ENCODE measurements at places on chromosomes 3 and 15.

DNA sequence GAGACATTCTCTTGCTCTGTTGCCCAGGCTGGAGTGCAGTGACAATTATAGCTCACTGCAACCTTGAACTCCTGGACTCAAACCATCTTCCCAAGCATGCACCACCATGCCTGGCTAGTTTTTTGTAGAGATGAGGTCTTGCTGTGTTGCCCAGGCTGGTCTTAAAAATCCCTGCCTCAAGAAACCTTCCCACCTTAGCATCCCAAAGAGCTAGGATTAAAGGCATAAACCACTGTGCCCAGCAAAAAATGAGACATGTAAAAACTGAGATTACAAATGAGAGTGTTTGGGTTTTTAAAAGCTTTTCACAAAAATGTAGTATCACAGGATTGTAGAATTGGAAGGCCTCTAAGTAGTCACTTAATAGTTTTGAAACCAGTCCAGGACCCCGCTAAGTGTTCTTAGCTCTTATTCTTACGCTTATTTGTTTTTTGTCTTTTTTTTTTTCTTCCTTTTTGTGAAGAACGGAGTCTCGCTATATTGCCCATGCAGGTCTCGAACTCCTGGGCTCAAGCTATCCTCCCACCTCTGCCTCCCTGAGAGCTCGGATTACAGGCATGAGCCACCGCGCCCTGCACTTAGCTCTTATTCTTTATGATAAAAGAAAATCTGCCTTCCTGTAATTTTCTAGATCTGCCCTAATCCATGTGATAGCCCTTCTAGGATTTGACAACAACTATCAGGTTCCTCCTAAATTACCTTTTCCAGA is 31.5 kb downstream of the KLHL18 start:
- DNase-seq = no peak

- DNase-seq = no peak
Measured at GRCh38 chr3:141845407-141846049, 30.9 kb upstream of the ATP1B3 start.

DNA sequence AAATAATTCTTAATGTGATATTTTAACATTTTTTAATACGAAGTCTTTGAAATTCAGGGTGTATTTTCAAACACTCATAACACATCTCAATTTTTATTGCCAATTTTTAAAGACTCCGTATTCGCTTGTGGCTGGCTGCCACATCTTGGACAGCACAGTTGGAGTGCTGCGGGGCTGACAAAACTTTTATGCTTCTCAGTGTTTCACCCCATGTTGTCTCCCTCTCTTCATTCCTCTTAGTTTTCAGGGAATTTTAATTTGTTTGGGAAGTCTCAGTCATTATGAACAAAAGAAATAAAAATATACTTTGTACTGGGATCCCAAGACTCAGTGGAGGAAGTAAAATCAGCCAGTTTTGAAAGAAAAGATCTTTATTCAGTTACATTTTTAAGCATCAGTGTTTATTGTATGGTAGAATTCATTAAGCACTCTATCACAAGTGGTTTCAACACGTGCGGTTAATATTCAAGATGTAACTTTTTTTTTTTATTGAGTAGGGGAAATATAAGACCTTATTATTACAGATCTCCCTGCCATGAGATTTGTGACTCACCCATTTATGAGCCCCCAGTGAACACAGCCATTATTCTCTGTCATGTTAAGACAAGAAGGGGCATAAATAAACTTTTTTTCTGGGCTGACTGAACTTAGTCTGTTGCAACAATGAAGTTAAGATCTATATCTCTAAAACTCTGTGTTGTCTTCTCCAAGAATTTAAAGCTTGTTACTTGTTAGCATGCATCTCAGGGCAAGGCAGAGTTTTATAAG is 26.8 kb downstream of the KAT2B start:
- DNase-seq = no peak

- no peak for DNase-seq
Measured at GRCh38 chr3:46835054-46835453, 28.2 kb downstream of the MYL3 start.

GRCh38 chr3:197472151-197472550 is 83.6 kb downstream of the BDH1 start:
- DNase-seq = no peak

DNA sequence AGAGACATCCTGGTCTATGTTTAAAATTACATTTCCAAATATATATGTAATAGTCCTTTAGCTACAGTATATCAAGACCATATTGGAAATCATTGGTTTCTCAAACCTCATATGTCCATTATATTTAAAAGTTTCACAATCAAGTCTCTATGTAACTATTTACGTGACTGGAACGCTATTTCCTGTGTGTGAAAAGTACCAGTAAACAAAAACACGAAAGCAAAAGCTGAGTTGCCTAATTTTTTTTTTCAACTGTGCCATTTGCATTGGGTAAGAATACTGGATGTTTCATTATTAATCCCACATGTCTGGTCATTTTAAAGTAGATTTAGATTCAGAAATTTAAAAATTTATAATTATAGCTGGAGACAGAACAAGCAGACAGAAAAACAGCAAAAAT is 381.4 kb downstream of the TBC1D5 start:
- DNase-seq = no peak

- no peak for DNase-seq
Measured at GRCh38 chr15:48966595-48967301, 3.0 kb upstream of the SHC4 start.

DNA sequence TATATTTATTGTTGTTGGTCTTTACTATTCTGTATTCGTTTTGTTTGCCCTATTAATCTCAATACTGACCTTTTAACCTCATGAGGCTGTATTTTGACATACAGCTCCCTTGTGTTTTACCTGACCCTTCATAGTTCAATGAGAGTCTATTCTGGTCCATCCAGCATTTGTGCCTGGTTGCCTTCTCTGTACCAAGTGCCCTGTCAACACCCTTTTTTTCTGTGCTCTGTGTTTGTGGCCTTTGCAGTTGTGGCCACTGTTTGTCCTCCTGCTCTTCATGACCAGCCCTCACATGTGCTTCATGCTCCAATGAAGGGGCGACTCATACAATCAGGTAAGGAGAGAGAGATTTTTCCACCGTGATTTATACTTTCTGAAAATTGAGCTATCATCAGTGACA is 368.2 kb downstream of the IL20RB start:
- DNase-seq = no peak

DNA sequence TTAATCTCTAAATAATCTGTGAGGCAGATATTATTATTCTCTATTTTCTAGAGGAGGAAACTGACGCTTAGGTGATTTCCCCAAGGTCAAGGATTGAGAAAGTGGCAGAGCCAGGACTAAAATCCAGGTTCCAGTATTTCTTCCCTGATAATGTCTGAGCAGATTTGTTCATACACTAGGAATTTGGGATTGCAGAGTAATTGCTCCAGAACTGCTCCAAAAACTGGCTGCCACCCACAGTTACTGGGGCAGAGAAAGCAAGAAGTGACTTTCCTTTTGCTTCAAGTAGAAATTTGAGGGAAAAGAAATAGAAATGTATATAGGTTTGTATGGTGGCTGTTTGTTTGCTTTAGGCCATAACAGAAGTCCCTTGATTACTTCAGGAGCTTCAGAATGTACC is 60.6 kb downstream of the SLC12A8 start:
- DNase-seq = no peak

DNA sequence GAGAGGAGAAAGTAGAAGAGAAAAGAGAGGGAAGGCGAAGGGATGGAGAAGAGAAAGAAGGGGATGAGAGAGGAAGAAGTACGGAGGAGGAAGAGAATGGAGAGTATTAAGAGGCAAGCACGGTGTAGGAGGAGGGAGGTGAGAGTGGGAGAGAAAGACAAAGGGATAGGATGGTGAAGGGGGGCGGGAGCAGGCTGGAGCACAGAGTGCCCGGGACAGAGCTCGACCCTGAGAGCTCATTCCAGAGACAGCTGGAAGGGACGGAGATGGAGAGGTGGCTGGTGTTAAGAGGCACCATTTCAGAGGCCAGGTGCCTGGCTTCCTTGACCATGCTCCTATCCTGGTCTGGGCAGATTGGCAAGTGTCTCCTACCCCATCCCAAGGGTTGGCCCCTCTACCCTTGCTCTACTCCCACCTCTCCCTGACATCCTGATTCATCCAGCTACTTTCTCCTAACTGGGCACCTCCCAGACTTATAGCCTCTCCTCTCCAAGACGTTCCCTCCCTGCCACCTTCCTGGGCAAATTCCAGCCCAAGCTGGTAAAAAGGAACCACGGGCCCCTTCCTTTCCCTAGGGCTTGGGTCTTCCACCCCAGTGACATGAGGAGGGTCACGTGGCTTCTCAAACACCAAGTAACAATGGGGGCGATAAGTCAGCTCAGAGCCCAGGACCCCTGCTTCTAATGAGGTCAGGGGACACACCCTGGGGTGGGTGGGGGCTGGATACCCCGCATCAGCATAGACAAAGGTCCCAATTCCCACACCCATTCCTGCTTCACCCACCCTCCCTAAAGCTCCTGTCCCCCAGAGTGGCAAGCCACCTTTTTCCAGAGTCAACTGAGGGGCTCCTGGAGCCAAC is 1.1 kb downstream of the CLCN2 start:
- no peak for DNase-seq

DNA sequence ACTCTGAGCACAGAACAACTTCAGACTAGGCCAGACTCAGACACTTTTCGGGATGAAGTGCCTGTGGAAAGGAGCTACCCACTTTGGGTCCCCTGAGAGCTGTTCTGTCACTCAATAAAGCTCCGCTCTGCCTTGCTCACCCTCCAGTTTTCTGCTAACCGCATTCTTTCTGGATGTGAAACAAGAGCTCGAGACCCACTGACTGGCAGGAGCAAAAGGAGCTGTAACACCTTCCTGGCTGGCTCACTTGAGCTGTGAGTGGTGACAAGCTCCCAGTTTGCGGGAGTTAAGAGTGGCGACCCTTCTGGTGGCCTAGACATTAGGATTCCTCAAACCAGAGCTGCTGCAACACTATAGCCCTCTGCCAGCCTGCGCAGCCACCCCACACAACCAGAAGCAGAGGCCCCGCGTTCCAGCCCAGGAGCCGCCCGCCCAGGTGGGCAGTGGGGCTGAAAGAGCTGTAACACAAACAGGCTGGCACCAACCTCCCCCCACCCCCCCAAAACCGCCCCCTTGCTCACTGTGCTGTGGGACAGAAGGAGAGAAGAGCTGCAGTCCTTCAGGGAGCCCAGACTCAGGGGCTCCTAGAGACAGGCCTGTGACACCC is 1178.1 kb upstream of the GBE1 start:
- DNase-seq = no peak

- DNase-seq = no peak
Measured at GRCh38 chr3:150148227-150148626, 177.5 kb upstream of the PFN2 start.

GRCh38 chr3:12143949-12144504 is 14.7 kb downstream of the TIMP4 start:
- peak; percentile 52 for DNase-seq

DNA sequence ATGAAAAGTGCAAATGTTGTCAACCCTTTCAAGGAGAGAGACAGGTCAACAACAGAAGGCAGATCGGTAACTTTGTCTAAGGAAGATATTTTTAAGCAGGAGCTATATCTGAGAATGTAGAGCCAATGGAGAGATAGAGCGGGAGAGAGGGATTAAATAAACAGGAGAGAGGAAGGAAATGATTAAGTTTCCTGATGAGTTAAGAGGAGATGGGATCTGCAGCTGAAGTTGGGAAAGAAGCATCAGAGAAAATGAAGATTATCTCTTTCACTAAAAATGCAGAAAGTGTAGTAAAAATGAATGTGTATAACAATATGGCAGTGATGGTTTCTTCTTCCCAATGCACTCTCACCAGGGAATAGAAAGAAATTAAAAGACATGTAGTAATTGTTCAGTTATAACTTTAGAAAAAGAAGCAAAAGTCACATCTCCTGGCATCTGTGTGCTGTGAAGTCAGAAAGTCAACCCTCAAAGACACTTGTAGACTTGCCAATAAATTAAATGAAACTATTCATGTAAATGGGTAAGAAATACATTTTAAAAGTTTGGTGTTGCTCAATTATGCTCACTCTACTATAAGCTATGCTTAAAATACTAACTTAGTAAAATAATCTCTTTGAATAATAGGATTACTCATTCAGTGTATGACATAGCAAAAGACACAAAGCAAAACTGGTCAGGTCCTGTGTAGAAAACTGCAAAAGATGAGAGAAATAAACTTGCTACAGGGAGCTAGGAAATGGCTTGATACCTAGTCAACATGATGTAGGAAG is 264.6 kb downstream of the ZIC4 start:
- DNase-seq = no peak

DNA sequence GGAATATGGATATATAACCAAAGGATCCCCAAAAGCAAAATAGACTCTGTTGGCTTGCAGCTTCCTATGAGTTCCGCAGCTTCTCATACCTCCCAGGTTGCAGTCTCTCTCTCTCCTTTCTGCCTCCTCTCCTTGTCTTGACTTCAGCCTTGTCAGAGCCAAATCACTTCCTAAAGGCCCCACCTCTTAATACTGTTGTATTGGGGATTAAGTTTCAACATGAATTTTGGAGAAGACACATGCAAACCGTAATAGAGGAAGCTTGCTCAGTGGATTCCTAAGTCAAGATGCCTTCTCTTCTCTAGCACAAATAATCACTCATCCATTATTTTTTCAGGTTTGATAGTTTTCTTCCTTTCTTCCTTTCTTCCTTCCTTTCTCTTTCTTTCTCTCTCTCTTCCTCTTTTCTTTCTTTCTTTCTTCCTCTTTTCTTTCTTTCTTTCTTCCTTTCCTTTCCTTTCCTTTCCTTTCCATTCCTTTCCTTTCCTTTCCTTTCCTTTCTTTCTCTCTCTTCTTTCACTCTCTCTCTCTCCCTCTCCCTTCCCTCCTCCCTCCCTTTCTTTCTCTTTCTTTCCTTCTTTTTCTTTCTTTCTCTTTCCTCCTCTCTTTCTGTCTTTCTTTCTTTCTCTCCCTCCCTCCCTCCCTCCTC is 411.3 kb upstream of the TPM1 start:
- no peak for DNase-seq

DNA sequence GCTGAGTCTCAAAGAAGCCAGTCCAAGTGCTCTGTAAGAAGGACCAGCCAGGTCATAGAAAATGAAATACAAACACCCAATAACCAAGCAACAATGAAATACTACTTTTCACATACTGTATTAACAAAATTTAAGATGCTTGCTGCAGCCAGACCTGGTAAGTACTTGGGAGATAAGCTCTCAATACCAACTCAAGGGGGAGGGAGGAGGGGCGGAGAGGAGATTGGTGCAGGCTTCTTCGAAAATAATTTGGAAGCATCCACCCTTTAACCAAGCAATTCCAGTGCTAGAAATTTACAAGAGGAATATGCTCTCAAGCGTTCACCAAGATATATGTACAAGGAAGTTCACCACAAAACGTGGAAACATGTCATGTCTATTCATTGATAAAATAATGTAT is 7.6 kb upstream of the LRRC2 start:
- DNase-seq = no peak

GRCh38 chr15:72735111-72735510 is 48.4 kb downstream of the ADPGK start:
- DNase-seq = no peak

- no peak for DNase-seq
Measured at GRCh38 chr3:195028877-195029606, 241.9 kb downstream of the XXYLT1 start.

GRCh38 chr15:88695101-88695500 is 56.3 kb downstream of the ISG20 start:
- no peak for DNase-seq

- peak; percentile 38 for DNase-seq
Measured at GRCh38 chr3:14225421-14225820, 46.8 kb downstream of the LSM3 start.

- no peak for DNase-seq
Measured at GRCh38 chr15:59997070-59997701, 6.9 kb upstream of the FOXB1 start.

All from ureter (tissue), 1 donor.